ENCODE measurements at places on chromosomes 6 and 20. TPM values are rescaled to one million over a fixed set of nuclear protein-coding genes. Genes with fewer than 3 reads are reported as not detected.

Gene CAP2
- total RNA-seq = 9.3 TPM

Gene SMOC2
- total RNA-seq = 46.3 TPM

GRCh38 chr6:2959909-2960719, 11.3 kb downstream of the SERPINB6 start:
- DNase-seq = no peak

Gene SPATS1
- not detected for total RNA-seq

DNA sequence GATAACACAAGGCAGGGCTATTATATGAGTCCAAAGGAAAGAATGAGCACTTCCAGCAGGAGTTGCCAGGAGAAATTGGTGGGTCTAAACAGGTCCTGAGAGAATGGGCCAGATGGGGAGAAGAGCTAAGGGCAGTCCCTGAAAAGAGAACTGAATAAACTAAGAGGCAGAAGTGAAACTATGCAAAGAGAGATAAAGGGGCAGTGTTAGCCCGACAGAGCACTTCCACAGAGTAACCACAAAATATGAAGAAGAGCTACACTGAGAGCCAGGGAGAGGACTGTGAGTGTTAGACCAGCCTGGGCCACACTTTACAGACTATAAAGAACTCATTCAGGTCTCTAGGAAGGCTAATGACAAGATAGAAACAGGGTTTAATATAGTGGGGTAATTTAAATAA, 43.8 kb downstream of the RALGAPA2 start:
- no peak for DNase-seq

DNA sequence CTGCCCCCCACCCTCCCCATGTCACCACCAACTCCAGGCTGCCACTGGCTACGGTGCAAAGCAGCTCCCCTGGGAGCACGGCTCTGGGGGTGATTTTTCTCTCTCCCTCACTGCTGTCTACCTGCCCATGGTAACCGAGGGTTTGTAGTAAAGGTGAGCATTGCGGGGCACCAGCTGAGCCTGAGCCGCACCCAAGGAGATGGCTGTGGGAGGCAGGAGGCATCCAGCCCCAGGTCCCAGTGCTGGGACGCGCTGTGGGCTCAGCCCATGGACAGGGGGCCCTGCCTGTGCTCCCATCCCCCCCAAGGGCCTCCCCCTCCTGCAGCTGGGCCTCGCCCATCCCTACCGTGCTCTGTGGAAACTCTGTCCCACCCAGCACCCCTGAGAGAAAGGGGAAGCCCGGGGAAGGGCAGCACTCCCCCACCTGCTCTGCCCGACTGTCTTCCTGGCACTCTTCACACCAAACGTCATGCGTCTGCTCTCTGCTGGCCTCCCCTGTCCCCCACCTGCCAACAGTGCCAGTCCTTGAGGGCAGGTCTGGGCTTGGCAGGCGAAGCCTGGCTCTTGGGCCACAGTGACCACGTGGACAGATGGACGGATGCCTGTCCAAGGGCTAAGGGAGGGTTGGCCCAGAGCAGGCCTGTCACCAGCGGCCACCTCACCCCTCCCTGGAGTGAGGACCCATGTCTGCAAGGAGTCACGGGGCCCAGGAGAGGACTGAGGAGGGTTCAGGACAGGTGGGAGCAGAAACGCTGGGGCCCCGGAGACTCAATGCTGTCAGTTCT, 3.8 kb upstream of the CHRNA4 start:
- no peak for DNase-seq

Gene AIF1
- 60.1 TPM for total RNA-seq

Gene ADGB
- total RNA-seq = not detected

GRCh38 chr6:142797159-142797558, 147.8 kb downstream of the HIVEP2 start:
- no peak for DNase-seq

Gene DACT2
- 0.48 TPM for total RNA-seq

- no peak for DNase-seq
Measured at GRCh38 chr20:59082077-59082740, 39.6 kb upstream of the PRELID3B start.

DNA sequence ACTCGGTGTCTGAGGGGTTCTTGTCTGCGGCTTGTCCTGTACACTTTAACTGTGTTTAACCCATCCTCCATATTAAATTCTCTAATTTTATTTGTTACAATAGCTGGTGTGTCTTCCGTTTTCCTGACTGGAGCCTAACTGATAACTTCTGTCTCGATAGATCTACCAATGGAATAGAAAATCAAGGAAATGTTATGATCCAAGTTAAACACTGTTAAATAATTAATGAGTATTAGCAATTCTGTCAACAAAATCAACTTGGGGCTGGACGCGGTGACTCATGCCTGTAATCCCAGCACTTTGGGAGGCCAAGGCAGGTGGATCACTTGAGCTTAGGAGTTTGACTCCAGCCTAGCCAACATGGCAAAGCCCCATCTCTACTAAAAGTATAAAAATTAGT, 81.7 kb downstream of the DNAH8 start:
- no peak for DNase-seq

Gene PRDM13
- total RNA-seq = not detected

DNA sequence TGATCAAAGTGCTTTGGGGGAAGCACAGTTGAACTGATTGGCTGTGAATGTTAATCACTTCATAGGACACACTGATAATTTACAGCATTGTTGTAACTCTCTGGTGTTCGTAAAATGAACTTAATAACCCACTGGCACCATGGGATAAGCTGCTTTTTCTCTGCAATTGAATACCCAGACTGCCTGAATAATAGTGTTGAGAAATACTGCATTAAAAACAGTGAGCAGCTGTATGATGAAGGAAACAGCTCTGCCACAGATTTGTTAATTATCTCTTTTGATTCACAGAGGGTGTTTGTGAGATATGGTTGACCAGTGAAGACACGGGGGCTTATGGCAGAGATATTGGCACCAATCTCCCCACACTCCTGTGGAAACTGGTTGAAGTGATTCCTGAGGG, 420.9 kb downstream of the CDKAL1 start:
- DNase-seq = no peak

GRCh38 chr20:16098890-16099639, 474.2 kb downstream of the KIF16B start:
- DNase-seq = no peak

Gene LHFPL5
- total RNA-seq = not detected

GRCh38 chr6:142550310-142551063, 248.7 kb downstream of the ADGRG6 start:
- DNase-seq = no peak

GRCh38 chr20:57573242-57573641, 12.3 kb downstream of the PCK1 start:
- no peak for DNase-seq

Gene PET117
- total RNA-seq = 15.0 TPM

Gene EYA4
- total RNA-seq = 1.0 TPM

Gene COL9A3
- 0.42 TPM for total RNA-seq
